ENCODE measurements at places on chromosomes 1 and 21. TPM values are rescaled to one million over a fixed set of nuclear protein-coding genes. Genes with fewer than 3 reads are reported as not detected.

KTI12 gene
- polyA plus RNA-seq: 18.2 TPM

VAV3 gene
- polyA plus RNA-seq: 10.3 TPM

PCSK9 gene
- polyA plus RNA-seq: not detected

ALX3 gene
- not detected for polyA plus RNA-seq

REN gene
- polyA plus RNA-seq: not detected

TEKT2 gene
- polyA plus RNA-seq: 34.7 TPM

SPRR1B gene
- polyA plus RNA-seq: not detected

DCDC2B gene
- not detected for polyA plus RNA-seq

SLC16A4 gene
- polyA plus RNA-seq: 0.50 TPM

FMO2 gene
- polyA plus RNA-seq: not detected

GBP6 gene
- not detected for polyA plus RNA-seq

RGSL1 gene
- polyA plus RNA-seq: not detected

FOXD2 gene
- 0.06 TPM for polyA plus RNA-seq

ARTN gene
- 2.2 TPM for polyA plus RNA-seq

OR10J1 gene
- polyA plus RNA-seq: not detected

C1orf167 gene
- polyA plus RNA-seq: not detected

IL6R gene
- not detected for polyA plus RNA-seq

LCE1C gene
- polyA plus RNA-seq: not detected

CAMK2N1 gene
- polyA plus RNA-seq: 54.2 TPM

Measured in neural cell (in vitro differentiated cells).